Adrenal gland (tissue), 19 donors: ENCODE measurements at places on chromosomes 4 and X.

- no peak for DNase-seq
These were observed 102.3 kb downstream of the MSN start for GRCh38 chrX:65769564-65770292.

- DNase-seq = peak; percentile 27
These were observed 108.8 kb downstream of the SPRY1 start for GRCh38 chr4:123505095-123506010.

- no peak for DNase-seq
These were observed 760.0 kb downstream of the FSTL5 start for GRCh38 chr4:161403781-161404180.

DNA sequence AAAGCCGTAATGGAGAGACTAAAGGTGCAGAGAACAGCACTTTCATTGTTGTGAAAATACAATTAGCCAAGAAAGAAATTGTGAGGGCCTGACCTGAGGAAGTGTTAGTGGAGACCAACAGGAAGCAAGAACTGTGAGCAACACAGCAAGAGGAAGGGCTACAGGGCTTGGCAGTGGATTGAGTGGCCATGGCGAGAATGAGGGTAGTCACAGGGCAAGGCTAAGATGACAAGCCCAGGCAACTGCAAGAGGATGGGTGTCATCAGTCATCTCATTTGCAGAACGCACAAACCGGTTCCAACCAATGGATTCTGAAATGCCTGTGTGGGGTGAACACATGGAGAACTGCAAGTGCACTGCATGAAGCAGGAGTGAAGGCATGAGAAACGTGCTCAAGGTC is 3.6 kb downstream of the SLC10A6 start:
- no peak for DNase-seq

GRCh38 chr4:81491943-81492342 is 20.2 kb upstream of the RASGEF1B start:
- DNase-seq = no peak

GRCh38 chr4:38663801-38664705 is at the start of gene KLF3:
Gene KLF3, plus strand, starts transcription at chr4:38664199. Its CDS starts 16,427 bp downstream, at chr4:38680626.
- peak; percentile 96 for DNase-seq

DNA sequence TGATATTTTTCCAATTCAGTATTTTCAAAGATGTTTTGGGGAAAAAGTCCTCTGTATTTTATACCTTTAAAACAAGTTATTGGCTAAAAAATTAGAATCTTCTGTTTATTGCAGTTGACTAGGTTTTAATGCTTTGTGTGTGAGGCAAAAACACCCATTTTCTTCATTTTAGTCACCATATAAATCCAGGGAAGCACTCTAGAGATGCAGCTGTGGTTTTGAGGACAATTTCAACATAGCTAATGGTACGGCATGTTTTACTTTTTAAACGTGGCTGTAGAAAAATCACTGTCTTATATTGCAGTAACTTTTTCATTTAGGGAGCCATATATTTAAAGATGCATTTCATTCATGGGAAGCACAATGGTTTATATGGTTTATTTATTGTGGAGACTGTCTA is 129.1 kb upstream of the PITX2 start:
- DNase-seq = no peak

DNA sequence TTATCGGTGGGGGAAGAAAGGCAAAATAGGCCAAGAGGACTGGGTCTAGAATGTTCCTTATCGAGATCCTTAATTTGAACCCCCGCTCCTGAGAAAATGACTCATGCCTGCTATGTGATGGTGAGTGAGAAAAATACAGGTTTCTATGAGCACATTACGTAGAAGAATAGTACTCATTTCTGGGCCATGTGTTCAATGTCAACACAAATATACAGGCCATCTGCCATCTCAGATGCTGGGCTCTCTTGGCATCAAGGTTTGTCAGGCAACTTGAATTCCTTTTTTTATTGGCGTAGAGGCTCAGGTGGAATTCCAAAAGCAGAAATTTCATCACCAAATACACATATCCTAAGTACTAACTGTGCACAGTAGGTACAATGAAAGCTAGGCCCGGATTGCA is 81.4 kb upstream of the TRIM2 start:
- DNase-seq = no peak

DNA sequence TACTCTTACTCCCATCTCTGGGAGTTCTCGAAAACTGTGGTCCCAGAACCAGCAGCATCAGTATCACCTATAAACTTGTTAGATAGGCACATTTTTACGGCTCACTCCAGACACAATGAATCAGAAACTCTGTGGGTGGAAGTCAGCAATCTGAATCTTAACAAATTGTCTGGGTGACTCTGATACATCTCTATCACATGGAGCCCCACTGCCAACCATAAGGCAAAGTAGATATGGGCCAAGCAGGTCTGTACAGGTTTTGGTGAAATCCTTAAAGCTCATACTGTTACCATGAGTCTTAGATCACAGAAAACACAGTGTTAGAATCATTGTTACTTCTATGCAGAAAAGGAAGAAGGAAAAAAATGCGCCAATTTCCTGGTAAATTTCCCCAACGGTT is 122.5 kb upstream of the HCCS start:
- no peak for DNase-seq

GRCh38 chrX:45437186-45437585 is 236.5 kb upstream of the DIPK2B start:
- DNase-seq = no peak

DNA sequence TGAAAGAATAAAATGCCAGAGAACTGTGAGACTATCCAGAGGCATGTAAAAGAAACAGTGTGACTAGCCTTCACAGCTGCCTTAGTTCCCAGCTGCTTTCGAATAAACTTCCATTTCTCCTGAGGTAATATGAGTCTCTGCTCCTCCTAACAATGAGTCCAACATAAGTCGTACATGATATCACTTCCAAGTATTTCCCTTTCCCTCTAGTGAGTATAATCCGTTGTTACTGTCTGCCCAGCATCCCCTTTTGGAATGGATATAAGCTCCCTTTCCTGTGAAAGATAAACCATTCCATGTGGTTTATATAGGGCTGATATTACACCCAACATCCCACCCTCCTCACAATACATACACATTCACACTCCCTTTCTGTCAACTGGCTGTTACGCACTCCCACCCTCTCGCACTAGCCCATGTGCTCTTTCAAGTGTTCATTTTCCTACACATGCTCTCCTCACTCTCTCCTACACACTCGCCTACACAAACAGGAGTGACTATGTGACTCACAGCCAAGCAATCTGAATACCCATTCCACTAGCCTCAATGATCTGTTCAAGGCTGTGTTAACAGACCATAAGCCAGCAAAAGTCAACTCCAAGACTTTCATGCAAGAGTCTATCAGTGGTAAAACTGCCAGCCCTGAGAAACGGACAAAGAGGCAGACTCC is 5.0 kb downstream of the NAF1 start:
- no peak for DNase-seq

GRCh38 chrX:69948276-69948797 is 101.4 kb downstream of the AWAT2 start:
- no peak for DNase-seq

GRCh38 chr4:108072300-108072699 is 82.6 kb downstream of the HADH start:
- DNase-seq = no peak

DNA sequence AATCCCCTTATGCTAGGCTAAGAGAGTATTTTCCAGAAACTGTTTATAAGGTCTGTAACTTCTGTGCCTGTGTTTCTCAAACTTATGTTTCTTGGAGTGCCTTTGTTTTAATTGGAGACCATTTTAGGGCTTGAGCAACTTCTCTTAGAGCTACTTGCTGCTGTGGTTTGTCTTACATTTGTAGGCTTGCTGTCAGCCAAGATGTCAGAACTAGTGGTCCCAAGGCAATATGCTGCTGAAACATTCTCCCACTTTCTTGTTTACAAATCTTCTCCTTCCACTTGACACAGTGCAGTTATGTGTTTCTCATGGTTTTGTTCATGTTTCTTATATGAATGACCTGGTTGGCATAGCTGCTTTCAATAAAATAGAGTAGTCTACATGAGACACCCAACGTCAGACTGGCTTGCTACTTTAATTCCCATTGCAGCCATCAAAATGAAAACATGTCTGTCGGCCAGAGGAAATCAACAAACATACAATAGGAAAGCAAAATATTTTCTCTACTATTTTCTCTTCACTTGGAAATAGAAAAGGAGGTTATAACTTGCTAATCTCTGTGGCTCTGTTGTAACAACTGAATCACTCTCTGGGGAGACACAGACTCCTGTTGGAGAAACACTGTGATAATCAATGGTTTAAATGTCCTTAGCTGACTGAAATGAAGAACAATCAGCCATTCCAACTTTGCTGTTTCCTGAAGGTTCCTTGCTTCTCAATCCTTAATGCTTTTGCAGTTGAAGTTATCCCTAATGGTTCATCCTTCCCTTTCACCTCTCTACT is 426.4 kb downstream of the PDGFC start:
- no peak for DNase-seq

DNA sequence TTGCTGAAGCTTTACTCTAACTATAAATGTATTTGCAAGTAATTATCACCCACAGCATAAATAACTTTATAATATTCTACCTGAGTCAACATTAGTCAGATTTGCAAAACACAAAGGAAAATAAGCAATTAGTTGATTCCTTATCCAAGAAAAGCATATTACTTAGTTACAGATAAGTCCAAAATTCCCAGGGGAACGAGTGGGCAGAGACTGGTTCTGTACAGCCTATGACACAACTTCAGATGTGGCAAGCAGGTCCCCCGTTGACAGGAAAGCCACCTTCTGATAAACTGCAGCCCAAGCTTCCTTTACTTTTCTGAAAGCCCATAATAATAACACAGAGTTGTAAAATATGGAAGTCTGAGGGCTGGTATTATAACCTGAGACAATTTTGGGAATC is 62.4 kb upstream of the NDP start:
- DNase-seq = no peak

GRCh38 chr4:11281720-11282119 is 147.0 kb downstream of the HS3ST1 start:
- DNase-seq = no peak

DNA sequence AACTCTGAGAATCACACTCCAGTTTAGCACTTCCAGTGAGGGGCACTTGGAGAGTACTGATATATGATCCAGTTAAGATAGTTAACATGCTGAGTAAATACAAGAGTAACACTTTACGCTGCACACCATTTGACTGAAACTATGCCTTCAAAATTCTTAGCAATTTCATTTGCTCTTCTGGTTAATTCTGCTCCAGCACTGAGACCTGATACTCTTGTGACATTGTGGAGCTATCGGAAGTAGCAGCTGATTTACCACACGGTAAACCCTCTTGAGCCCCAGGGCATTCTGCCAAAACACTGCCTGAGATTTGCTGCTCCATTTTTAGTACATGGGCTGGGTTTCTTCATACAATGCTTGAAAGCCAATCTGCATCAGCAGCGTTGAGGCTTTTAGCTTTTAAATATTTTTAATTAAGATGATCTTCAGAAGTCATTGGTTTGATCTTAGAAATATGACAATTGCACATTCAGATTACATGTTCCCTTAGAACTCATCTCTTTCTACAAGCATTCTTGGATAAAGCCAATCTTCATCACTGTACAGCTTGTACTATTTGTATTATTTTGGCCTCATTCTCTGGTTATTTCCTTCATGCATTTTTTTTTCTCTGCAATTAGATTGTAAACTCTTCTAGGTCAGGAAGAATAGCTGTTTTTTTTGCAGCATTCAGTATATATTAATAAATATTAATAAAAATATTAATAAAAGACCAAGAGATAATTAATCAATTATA is 67.8 kb upstream of the ETNPPL start:
- peak; percentile 21 for DNase-seq

DNA sequence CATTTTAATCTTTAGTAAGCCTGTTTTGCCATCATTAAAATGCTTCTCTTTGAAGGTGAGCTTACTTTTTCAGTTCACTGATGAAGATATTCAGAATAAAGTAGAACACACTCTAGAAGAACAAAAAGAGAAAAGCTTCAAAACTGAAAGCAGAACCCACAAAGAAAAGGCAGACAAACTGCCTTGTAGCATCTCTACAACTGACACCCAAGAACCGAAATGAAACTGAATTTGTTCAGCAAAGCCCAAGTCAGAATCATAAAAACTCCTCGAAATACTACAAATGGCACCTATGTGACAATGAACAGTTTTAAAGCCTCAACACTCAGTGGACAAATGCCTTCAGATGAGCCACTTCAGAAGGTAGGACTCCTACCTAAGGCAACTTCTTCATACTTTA is 83.6 kb downstream of the MAML3 start:
- DNase-seq = no peak

DNA sequence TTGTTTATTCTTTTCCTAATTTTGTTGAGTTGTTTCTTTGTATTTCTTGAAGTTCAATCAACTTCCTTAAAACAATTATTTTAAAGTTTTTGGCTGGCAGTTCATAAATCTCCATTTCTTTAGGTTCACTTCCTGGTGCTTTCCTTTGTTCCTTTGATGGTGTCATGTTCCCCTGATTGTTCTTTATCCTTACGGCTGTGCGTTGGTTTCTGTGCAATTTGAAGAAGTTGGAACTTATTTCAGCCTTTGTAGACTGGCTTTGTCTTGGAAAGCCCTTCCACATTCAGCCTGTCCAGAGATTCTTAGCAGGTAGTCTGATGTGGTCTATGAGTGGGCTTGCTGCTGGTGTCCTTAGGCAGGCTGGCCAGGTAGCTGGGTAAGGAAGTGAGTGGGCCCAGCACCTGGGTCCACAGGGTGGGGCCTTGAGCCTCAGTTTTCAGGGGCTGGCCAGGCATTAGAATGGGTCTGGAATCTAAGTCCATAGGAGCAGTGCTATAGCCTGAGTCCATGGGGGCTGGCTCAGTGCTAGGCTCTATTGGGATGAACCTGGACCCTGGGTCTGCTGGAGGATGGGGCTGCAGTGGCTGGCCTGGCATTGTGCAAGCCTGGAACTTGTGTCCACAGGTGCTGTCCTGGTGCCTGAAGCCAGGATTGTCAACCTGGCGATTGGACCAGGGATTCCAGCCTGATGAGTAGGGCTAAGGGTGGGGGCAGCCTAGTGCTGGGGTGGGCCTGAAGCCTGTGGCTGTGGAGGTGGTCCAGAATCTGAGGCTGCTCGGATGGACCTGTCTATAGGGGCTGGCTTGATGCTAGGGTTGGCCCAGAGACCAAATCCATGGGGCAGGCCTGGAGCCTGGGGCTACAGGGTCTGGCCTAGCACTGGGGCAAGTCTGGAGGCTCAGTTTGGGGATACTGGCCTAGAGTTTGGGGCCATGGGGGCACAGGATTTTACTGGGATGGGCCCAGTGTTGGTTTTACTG is 152.4 kb downstream of the STAG2 start:
- no peak for DNase-seq

DNA sequence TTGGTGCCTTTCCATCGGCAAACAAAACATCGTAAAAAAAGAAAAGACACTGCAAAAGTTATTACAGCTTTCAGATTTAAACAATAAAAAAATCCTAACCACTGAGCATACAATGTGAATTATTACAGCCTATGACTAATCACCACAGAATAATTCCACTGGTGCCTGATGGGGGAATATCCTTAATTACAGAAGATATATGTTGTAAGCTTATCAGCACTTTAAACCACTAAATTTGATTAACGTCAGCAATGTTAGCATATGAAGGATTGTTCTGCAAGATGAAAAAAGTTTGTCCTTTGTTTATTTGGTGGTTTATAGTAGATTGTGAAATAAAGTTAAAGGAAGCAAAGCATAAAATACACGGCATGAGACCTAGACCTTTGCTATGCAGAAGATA is 210.2 kb upstream of the ADAMTS3 start:
- no peak for DNase-seq

- no peak for DNase-seq
These were observed 919.1 kb upstream of the PCDH10 start for GRCh38 chr4:132230025-132230424.
